Mammary epithelial cell (primary cell): ENCODE measurements at places on chromosomes 6 and 20. TPM values are rescaled to one million over a fixed set of nuclear protein-coding genes. Genes with fewer than 3 reads are reported as not detected.

APMAP gene
- polyA plus RNA-seq: 66.1 TPM

OVOL2 gene
- polyA plus RNA-seq: 6.1 TPM

HLA-DQB2 gene
- polyA plus RNA-seq: not detected

SASH1 gene
- polyA plus RNA-seq: 5.0 TPM

GPX5 gene
- polyA plus RNA-seq: not detected

RIPOR3 gene
- polyA plus RNA-seq: not detected

MAP7 gene
- 10.6 TPM for polyA plus RNA-seq

PPIL6 gene
- 0.45 TPM for polyA plus RNA-seq

NR2E1 gene
- not detected for polyA plus RNA-seq

SCUBE3 gene
- polyA plus RNA-seq: 0.06 TPM

RCAN2 gene
- not detected for polyA plus RNA-seq

NKAPL gene
- polyA plus RNA-seq: 0.34 TPM

ERVFRD-1 gene
- polyA plus RNA-seq: not detected

FAXC gene
- polyA plus RNA-seq: 9.5 TPM

RAMACL gene
- 0.15 TPM for polyA plus RNA-seq

BCAS1 gene
- not detected for polyA plus RNA-seq

GNMT gene
- 0.16 TPM for polyA plus RNA-seq

HDGFL1 gene
- not detected for polyA plus RNA-seq

SLC17A3 gene
- not detected for polyA plus RNA-seq

MOCS1 gene
- polyA plus RNA-seq: 4.4 TPM

CD24 gene
- 314 TPM for polyA plus RNA-seq

RAET1L gene
- 3.3 TPM for polyA plus RNA-seq

NAPB gene
- 2.3 TPM for polyA plus RNA-seq

RAB5IF gene
- 117 TPM for polyA plus RNA-seq

FOXA2 gene
- polyA plus RNA-seq: 1.0 TPM

PLAGL1 gene
- polyA plus RNA-seq: 21.9 TPM

ME1 gene
- polyA plus RNA-seq: 11.5 TPM

SRMS gene
- polyA plus RNA-seq: 0.16 TPM

AIF1 gene
- not detected for polyA plus RNA-seq

SLC25A27 gene
- polyA plus RNA-seq: 3.5 TPM
